SJSA1 (cell line): ENCODE measurements at places on chromosomes 4 and X. TPM values are rescaled to one million over a fixed set of nuclear protein-coding genes. Genes with fewer than 3 reads are reported as not detected.

IL3RA gene
- total RNA-seq, result not detected in 2 replicates

C4orf51 gene
- total RNA-seq, result not detected in 2 replicates

LAP3 gene
- total RNA-seq, result 56.0 and 61.1 TPM in 2 replicates

ETDA gene
- not detected in 2 replicates for total RNA-seq

GC gene
- total RNA-seq, result not detected in 2 replicates

P2RY10 gene
- not detected in 2 replicates for total RNA-seq

TNMD gene
- not detected in 2 replicates for total RNA-seq

NPY1R gene
- not detected in 2 replicates for total RNA-seq

OGT gene
- total RNA-seq, result 37.1 and 46.8 TPM in 2 replicates

SPANXC gene
- total RNA-seq, result 1.0 and 4.4 TPM in 2 replicates
